ENCODE measurements at places on chromosomes 11 and 22. TPM values are rescaled to one million over a fixed set of nuclear protein-coding genes. Genes with fewer than 3 reads are reported as not detected.

Gene SLC17A6
- total RNA-seq, result not detected

DNA sequence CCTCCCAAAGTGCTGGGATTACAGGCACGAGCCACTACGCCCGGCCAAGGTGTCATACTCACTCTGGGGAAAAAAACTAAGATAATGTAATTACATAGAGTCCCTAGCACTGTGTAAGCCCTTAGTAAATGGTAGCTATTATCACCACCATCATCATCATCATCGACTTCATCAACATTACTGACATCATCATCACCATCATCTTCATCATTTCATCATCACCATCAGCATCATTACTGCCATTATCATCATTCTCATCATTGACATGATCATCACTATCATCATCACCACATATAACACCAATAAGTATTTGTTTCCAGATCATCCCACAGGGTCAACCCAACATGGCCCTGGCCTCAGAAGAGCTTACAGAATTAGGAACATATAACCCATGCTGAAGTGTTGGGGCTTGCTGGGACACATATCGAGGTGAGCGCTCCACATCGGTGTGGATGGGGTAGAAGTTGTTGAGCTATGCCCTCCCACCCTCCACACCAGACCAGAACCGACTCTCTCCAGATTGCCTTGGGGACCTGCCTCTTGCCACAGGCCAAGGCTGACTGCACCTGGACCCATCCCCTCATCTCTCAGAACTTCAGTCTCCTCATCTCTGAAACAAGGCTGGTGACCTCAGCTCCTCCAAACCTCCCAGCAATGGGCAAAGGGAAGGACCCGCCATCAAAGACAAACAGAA lies 14.7 kb upstream of the CD5 start:
- H3K4me3 ChIP-seq, result no peak overlapping the region
- no peaks in the 10 kb centered on the region for H3K27me3 ChIP-seq
- no peak overlapping the region for H3K27ac ChIP-seq
- no peaks in the 10 kb centered on the region for H3K36me3 ChIP-seq
- DNase-seq, result no peak

- H3K4me1 ChIP-seq, result no peaks in the 10 kb centered on the region
- H3K36me3 ChIP-seq, result no peaks in the 10 kb centered on the region
- no peaks in the 10 kb centered on the region for H3K27me3 ChIP-seq
- H3K4me3 ChIP-seq, result no peak overlapping the region
- no peak for DNase-seq
- H3K27ac ChIP-seq, result no peak overlapping the region
Observed at GRCh38 chr11:87712802-87713202, 462.4 kb downstream of the RAB38 start.

DNA sequence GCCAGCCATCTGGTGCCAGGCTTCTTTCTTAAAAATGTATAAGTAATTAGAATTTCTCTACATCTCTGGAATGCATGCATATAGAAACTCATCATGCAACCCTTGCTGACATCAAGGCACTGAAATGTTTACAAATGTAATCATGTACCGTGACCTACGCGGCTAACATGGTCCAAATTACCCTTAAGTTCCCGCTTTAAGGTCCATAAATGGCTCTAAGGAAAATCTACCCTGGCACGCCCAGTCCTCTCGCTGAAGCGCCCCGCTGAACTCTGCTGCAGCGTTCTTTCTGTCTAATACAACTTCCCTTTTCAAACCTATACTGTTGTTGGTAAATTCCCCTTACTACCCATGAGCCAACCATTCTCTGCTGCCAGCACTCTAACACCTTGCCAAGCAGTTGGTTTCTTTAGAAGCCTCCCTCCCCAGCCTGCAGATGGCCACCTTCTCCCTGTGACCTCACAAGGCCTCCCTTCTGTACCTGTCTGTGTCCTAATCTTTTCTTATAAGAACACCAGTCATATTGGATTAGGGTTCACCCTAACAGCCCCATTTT lies 13.5 kb upstream of the HMOX1 start:
- no peak overlapping the region for H3K27ac ChIP-seq
- no peaks in the 10 kb centered on the region for H3K27me3 ChIP-seq
- H3K4me1 ChIP-seq, result peaks cover 15% of the 10 kb centered on the region
- no peaks in the 10 kb centered on the region for H3K36me3 ChIP-seq
- H3K4me3 ChIP-seq, result no peak overlapping the region

DNA sequence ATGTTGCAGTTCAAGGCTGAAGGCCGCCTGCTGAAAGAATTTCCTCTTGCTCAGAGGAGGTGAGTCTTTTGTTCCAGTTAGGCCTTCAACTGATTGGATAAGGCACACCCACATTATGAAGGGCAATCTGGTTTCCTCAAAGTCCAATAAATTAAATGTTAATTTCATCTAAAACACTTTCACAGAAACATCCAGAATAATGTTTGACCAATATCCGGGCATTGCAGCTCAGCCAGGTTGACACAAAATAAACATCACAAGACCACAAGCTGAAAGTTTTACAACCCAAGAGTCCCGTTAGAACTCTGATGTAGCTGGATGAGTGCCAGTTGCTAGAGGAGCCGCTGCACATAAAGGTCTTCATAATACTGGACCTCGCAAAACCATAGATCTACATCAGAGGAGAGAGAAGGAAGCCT lies 64.9 kb upstream of the EED start:
- no peak for DNase-seq
- no peaks in the 10 kb centered on the region for H3K36me3 ChIP-seq
- H3K4me1 ChIP-seq, result peaks cover 23% of the 10 kb centered on the region
- no peaks in the 10 kb centered on the region for H3K27me3 ChIP-seq

GRCh38 chr11:104467404-104467803 lies 303.5 kb upstream of the PDGFD start:
- no peak overlapping the region for H3K4me3 ChIP-seq
- DNase-seq, result no peak
- H3K36me3 ChIP-seq, result no peaks in the 10 kb centered on the region
- H3K4me1 ChIP-seq, result no peaks in the 10 kb centered on the region
- no peaks in the 10 kb centered on the region for H3K27me3 ChIP-seq
- H3K27ac ChIP-seq, result no peak overlapping the region

Gene GTSE1
- total RNA-seq, result 0.47 TPM

DNA sequence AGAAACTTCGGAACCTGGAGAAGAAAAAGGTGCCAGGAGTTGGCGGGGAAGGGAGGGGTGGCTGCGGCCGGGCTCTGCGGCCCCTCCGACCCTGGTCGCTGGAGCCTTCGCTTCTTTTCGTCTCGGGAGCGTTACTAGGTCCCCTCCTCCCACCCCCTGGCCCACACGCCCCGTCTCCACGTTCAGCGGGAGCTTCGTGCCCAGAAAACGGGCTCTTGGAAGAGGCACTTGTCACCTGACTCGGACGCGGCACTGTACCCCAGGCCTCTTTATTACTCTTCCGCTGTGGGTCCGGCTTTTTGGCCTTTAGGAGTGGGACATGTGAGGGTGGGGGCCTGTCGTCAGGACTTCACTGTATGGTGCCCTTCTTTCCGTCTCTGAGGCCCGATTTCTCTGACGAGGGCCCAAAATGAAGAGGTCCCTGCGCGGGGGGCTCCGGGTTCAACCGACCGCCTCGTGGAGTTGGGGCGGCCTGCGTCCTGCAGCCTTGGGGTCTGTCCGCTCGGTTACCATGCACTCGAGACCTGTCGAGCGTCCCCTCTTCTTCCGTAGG lies 1.2 kb downstream of the CAPRIN1 start:
- H3K4me1 ChIP-seq, result peaks cover 52% of the 10 kb centered on the region
- peak overlapping the region; percentile 92 for H3K4me3 ChIP-seq
- peak; percentile 64 for DNase-seq
- peaks cover 15% of the 10 kb centered on the region for H3K36me3 ChIP-seq

GRCh38 chr11:103633819-103634590 lies 402.4 kb upstream of the DDI1 start:
- H3K4me1 ChIP-seq, result no peaks in the 10 kb centered on the region
- DNase-seq, result no peak
- no peak overlapping the region for H3K4me3 ChIP-seq

Gene HTR3A
- total RNA-seq, result not detected

- no peaks in the 10 kb centered on the region for H3K27me3 ChIP-seq
- H3K4me1 ChIP-seq, result no peaks in the 10 kb centered on the region
- no peak for DNase-seq
- H3K27ac ChIP-seq, result no peak overlapping the region
- peaks cover 71% of the 10 kb centered on the region for H3K36me3 ChIP-seq
- no peak overlapping the region for H3K4me3 ChIP-seq
Observed at GRCh38 chr11:119179983-119180382, 5.3 kb upstream of the NHERF4 start.

- H3K27me3 ChIP-seq, result peaks cover 3% of the 10 kb centered on the region
- H3K4me3 ChIP-seq, result no peak overlapping the region
- no peak for DNase-seq
- H3K36me3 ChIP-seq, result no peaks in the 10 kb centered on the region
- H3K4me1 ChIP-seq, result no peaks in the 10 kb centered on the region
Observed at GRCh38 chr22:48331691-48332220, 1495.9 kb downstream of the BRD1 start.

DNA sequence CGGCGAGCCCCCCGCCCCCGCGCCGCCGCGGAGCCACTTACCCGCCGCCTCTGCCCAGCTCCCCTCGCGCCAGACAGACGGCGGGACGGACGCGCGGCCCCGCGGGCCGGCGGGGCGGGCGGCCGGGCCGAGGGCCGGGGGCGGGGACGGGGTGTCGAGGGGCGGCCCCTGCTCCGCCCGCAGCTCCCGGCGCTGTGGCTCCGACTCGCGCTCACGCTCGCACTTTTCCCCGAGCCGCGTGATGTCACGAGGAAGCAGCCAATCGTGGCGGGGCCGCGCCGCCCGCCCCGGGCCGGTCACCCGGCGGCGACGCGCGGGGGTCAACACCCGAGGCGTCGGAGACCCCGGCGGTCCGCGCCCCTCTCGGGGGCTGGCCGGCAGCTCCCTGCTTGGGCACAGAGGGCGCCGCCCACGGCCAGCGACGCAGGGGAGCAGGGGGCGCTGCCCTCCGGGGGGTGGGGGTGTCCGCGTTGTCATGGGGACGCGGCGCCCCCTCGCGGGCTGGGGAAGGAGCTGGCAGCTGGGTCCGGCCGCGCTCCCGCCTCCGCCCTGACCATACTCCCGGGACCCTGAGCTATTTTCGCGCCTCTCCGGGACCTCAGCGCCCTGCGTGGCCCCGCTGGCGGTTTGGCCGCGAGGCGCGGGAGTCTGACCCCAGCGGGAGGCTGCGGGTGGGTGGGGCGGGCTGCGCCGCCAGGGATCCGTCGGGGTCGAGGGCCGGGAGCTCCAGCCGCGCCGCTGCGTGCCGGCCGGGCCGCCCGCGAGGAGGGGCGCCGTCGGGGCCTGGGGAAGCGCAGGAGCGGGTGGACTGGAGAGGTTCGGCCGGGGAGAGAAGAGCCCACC lies at the start of gene CHRM4:
Gene CHRM4, minus strand, starts transcription at position 199 of the 843 bp plus-strand sequence. CDS start 5,219 bp downstream, outside the sequence.
- H3K27ac ChIP-seq, result no peak within 1 kb of the TSS
- peaks cover 21% of the 10 kb centered on the region for H3K4me1 ChIP-seq
- no peaks in the 10 kb centered on the region for H3K27me3 ChIP-seq
- DNase-seq, result no peak
- H3K36me3 ChIP-seq, result peaks cover 12% of the 10 kb centered on the region
- peak within 1 kb of the TSS; percentile 56 for H3K4me3 ChIP-seq

Gene ANKK1
- total RNA-seq, result not detected

DNA sequence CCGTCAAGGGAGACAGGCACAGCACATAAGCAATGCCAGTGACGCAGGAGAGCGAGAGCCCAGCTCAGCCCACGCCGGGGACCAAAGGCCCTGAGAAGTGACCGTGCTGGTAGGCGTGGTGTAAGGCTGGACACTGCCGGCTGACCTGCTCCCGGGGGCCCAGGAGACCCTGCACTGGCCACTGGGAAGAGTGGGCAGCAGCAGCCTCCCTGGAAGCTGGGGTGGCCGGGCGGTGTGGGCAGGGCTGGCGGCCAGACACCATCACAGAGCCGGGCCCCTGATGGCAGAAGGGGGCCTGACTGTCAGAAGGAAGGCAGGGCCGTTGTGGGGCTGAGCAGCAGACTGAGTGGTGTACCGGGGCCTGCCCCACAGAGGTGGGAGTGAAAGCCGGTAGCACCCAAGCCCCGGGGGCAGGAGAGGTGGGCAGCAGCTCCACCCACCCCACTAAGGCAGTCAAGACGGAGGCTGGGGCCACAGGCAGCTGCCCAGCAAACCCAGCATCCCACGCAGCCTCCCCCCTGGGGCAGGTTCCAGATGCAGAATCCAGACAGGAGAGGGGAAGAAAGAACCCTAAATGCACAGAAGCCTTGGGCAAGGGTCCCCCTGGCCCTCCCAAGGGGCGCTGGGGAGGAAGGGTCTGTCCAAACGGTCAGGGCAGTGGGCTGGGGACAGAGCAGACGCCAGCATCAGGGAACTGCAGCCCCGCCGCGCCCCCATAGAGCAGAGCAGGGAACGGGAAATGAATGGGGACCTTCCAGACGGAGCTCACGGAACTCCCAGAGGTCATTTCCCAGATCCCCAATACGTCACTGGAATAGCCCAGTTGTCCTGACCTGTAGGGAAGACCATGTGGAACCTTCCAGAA lies 205.2 kb downstream of the BRD1 start:
- H3K27ac ChIP-seq, result no peak overlapping the region
- no peaks in the 10 kb centered on the region for H3K36me3 ChIP-seq
- DNase-seq, result peak; percentile 33
- H3K27me3 ChIP-seq, result peaks cover 4% of the 10 kb centered on the region
- no peaks in the 10 kb centered on the region for H3K4me1 ChIP-seq

Gene MSANTD2
- 4.0 TPM for total RNA-seq

Gene MIOX
- not detected for total RNA-seq

DNA sequence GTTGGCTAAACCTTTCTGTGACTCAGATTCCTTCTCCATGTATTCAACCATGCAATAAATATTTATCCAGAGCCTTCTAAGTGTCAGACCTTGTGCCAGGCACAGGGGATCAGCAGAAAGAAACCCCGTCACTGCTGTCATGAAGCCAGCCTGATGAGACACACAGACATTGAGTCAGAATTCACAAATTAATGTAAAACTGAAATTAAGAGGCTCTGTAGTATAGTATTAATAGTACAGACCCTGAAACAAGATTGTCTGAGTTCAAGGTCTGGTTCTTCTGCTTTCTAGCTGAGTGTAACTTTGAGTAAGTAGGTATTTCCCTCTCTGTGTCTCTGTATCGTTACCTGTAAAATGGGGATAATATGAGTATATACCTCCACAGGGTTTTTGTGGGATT lies 46.9 kb downstream of the ME3 start:
- H3K4me1 ChIP-seq, result peaks cover 62% of the 10 kb centered on the region
- no peaks in the 10 kb centered on the region for H3K27me3 ChIP-seq
- no peaks in the 10 kb centered on the region for H3K36me3 ChIP-seq

- no peak overlapping the region for H3K27ac ChIP-seq
- peaks cover 45% of the 10 kb centered on the region for H3K4me1 ChIP-seq
- DNase-seq, result no peak
- no peak overlapping the region for H3K4me3 ChIP-seq
Observed at GRCh38 chr11:17163736-17164135, 44.0 kb downstream of the PIK3C2A start.

DNA sequence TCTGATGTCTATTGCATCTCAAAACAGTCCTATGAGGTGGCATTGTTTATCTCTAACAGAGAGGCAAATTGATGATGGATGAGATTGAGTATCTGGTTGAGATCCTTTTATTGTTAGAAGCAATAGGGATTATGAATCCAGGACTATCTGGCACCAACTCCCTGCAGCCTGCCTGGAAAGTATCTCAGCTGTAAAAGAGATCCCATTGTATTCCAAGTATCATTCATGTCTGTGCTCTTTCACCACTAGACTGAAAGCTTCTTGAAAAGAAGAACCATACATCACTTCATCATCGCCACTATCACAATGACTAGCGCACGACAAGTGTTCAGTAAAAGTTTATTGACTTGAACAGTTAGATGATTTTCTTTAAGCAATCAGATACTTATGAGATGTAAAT lies 41.9 kb upstream of the PCF11 start:
- no peak overlapping the region for H3K27ac ChIP-seq
- no peaks in the 10 kb centered on the region for H3K27me3 ChIP-seq
- no peak for DNase-seq
- H3K36me3 ChIP-seq, result no peaks in the 10 kb centered on the region
- H3K4me1 ChIP-seq, result no peaks in the 10 kb centered on the region
- H3K4me3 ChIP-seq, result no peak overlapping the region

Measured in psoas muscle (tissue), 8 donors.